ENCODE measurements at places on chromosomes 11 and 22.

DNA sequence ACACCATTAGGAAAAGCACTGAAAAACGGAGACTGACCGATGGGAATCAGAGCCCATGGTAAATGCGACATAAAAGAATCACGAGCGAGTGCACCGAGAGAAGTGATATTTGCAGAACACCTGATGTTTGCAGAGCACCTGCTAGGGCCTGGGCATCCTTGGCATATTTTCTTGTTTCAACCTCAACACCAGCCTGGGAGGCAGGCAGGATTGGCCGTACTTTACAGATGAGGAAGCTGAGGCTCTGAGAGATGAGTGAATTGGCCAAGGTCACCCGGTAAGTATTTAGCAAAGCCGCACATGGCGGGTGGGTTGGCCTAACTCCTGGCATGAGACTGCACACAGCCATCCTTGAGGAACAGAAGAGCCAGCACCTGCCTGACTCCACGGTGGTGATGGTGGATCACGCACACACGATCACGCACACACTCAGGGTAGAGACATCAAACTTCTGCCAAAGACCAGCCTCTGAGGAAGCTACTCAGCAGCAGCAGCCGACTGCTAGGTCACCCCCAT lies 21.6 kb upstream of the CHADL start:
- no peak overlapping the region for H3K27ac ChIP-seq
- no peaks in the 10 kb centered on the region for H3K27me3 ChIP-seq
- H3K4me1 ChIP-seq = no peaks in the 10 kb centered on the region
- no peaks in the 10 kb centered on the region for H3K36me3 ChIP-seq
- no peak for DNase-seq

DNA sequence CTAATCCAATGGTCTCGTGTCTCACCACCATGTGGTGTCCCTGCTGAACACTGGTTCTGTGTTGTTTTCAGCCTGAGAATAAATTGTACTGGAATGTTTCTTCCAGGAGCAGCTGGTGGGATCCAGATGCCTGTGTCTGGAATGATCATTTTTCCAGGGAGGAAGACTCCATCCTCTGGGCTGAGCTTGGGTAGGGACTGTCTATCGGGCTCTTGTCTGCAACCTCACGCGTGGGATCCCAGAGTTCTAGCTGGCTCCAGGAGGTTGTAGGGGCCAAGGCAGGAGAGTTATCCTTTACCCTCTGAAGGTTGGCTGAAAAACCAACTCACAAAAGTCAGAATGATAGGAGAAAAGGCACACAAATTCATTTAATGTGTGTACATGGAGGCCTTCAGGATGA lies 144.1 kb upstream of the B3GAT1 start:
- no peak overlapping the region for H3K4me3 ChIP-seq
- no peak overlapping the region for H3K27ac ChIP-seq
- H3K27me3 ChIP-seq = no peaks in the 10 kb centered on the region
- no peaks in the 10 kb centered on the region for H3K36me3 ChIP-seq

- H3K27me3 ChIP-seq = no peaks in the 10 kb centered on the region
- no peaks in the 10 kb centered on the region for H3K4me1 ChIP-seq
- H3K27ac ChIP-seq = no peak overlapping the region
- no peak overlapping the region for H3K4me3 ChIP-seq
- no peaks in the 10 kb centered on the region for H3K36me3 ChIP-seq
- no peak for DNase-seq
These were observed 1.8 kb upstream of the PGA3 start for GRCh38 chr11:61201476-61201875.

- H3K4me1 ChIP-seq = no peaks in the 10 kb centered on the region
- no peaks in the 10 kb centered on the region for H3K27me3 ChIP-seq
- H3K27ac ChIP-seq = no peak overlapping the region
- DNase-seq = no peak
- no peaks in the 10 kb centered on the region for H3K36me3 ChIP-seq
These were observed 1.9 kb upstream of the GRAP2 start for GRCh38 chr22:39898997-39899396.

DNA sequence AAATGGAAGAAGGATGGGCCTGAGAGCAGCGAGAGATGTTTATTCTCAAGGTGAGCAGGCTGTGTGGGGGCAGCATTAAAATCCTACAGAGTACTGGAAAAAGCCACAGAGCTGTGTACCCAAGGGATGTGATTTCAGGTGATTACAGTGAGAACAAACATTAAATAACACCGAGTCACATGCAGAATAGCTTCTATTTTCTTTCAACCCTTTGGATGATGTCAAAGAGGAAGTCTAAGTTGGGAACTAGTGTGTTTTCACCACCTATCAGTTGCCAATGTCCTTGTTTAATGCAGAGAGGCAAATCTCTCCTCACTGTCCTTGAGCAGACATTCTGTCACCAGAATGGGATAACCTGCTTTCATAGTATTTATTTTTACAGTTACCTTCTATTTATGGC lies 379.6 kb upstream of the NARS2 start:
- DNase-seq = no peak
- H3K4me1 ChIP-seq = peaks cover 3% of the 10 kb centered on the region
- H3K27me3 ChIP-seq = no peaks in the 10 kb centered on the region
- H3K36me3 ChIP-seq = no peaks in the 10 kb centered on the region
